Bone marrow (tissue), 2 donors: ENCODE measurements at places on chromosomes 6 and 20.

- no peak for DNase-seq
Observed at GRCh38 chr6:131917318-131917717, 33.9 kb downstream of the CCN2 start.

GRCh38 chr6:111461860-111462259 lies 21.2 kb downstream of the REV3L start:
- DNase-seq = no peak

GRCh38 chr6:77204555-77204954 lies 258.7 kb downstream of the HTR1B start:
- no peak for DNase-seq

GRCh38 chr6:29875257-29875656 lies 47.6 kb downstream of the HLA-G start:
- DNase-seq = no peak

DNA sequence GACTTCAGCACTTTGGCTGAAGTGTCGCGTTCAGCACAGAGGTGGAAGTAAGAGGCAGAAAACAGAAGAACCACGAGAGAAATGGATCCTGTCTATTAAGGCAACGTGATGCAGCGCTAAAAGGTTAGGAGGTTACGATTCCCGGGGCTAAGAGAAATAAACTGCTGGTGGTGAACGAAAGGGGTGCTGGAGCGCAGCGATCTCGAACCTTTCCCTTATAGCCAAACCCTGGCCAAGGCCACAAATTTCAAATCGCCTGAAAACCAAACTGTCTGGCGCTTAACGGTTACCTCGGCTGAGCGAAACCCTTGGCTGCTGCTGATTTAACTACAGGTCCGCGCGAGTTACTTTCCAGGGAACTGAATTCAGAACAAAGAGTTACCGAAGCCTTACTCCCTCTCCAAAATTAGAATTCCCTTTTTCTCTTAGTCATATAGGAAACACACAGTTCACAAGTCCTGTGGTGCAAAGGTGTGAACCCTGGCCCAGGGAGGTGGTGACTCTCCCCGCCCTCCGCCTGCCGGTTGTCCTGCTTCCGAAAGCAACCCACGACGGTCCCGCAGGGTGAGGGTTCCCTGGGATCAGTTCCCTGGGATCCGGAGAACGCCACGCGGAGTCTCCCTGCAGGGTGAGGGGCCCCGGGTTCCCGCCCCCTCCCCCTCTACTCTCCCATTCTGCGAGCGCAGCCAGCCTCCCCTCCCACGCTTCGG lies 1.3 kb upstream of the SLC35D3 start:
- no peak for DNase-seq

- no peak for DNase-seq
Observed at GRCh38 chr20:41538810-41539596, 79.2 kb downstream of the CHD6 start.

DNA sequence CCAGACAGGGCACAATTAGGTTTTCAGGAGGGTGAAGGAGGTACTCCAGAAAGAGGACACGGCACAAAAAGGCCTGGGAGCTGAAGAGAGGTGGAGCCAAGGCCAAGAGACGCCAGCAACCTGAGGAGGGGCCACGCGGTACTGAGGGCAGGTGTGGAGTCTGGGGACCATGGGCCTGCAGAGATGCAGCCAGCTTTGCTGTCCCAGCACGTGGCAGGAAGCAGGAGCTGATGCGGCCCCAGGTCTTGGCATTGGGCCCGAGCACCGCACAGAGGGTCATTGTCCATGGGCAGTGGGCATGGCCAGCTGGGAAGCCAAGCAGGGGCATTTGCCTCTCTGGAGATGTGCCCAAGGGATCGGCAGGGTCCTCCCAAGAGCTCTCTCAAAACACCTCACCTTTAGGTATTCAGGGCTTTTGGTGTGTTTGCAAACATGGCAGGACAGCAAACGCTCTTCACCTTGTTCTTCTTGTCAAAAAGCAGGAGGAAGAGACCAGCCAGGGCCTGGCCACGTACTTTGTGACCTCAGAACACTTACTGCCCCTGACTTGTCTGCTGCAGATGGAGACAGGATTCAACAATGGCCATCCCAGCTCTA lies 1.4 kb upstream of the BPIFB1 start:
- no peak for DNase-seq

GRCh38 chr6:39422238-39422637 lies 99.7 kb upstream of the KCNK16 start:
- no peak for DNase-seq

DNA sequence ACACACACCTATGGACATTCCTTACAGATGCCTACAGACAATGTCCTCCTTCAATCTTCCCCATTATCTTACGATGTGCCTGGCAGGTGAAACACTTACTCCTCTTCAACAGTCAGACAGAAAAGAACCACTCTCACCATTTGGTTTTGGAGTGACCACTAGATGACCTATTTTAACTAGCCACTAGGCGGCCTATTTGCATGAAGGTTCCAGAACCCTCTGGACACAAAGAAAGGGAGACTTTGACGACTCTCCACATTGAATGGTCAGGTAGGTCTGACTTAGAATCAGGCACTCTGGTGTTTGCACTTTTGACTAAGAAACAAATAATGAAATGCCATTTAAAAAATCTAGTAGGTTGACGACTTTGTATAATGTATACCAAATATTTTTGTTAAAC lies 42.0 kb downstream of the PNLDC1 start:
- no peak for DNase-seq

DNA sequence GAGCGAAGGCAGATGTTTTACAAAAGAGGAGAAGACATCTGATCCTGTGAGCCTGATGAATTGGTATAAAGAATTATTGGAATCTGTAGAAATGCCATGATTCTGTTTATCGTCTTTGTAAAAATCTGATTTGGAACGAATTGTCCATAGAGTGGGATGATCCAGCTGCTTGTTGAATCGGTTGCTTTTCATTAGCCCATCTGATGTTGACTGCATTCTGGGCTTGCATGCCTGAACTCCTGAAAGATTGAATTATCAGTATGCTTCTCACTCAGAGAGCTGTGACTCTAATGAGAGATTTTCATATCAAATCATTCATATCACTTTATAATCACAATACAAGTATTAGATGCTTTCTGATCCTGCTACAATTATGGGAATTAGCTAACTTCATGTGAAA lies 100.6 kb downstream of the KLHL32 start:
- DNase-seq = no peak

DNA sequence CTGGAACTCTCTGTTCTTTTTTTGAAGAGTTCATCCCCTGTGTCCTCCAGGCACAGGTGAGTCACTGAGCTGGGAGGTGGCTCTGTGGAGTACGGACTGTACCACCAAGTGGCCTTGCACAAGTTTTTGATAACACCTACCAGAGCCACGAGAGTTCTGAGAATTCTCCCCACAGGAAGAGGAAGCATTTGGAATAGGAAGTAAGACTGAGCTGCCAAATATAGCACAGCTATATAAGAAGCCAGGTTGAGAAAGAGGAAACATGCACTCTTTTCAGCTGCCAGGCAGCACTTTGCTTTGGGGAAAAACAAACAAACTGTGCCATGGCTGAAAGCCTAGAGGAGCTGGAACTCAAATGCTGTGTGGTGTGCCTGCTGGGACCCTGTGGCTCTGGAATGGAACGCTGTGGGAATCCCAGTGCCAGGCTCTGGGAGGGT lies 70.8 kb upstream of the RIPOR2 start:
- DNase-seq = peak; percentile 43

DNA sequence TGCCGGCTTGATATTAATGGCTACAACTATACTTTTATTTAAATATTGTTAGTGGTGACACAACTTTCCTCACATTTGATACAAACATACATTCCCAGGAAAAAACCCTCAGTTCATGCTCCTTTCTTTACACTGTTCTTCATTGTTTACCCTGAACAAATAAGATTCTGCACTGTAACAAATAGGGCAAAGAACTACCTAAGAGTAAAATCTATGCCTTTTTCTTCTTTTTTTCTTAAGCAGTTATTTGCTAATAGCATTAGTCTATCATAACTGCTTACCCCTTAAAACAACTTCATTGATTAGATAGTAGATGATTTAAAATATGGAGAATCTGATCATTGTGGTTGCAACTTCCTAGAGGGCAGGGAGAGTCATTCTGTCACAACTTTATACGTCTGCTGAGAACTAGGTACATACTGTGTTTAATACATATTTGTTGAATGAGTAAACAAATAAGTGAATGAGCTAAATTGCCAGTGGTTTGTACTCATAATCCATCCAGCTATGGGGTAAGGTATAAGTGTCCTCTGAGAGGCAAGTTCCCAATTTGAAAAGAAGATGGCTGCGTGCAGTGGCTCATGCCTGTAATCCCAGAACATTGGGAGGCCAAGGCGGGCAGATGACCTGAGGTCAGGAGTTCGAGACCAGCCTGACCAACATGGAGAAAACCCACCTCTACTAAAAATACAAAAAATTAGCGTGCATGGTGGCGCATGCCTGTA lies 161.0 kb downstream of the CDK19 start:
- DNase-seq = no peak

- no peak for DNase-seq
Observed at GRCh38 chr20:58131151-58131550, 97.3 kb downstream of the ANKRD60 start.
